ENCODE measurements at places on chromosomes 11 and 22.
A peak's percentile ranks its signal among the peaks of the same experiment; 100 is the strongest.

GRCh38 chr22:31215018-31215535, 3.0 kb downstream of the LIMK2 start:
- no peak for DNase-seq

DNA sequence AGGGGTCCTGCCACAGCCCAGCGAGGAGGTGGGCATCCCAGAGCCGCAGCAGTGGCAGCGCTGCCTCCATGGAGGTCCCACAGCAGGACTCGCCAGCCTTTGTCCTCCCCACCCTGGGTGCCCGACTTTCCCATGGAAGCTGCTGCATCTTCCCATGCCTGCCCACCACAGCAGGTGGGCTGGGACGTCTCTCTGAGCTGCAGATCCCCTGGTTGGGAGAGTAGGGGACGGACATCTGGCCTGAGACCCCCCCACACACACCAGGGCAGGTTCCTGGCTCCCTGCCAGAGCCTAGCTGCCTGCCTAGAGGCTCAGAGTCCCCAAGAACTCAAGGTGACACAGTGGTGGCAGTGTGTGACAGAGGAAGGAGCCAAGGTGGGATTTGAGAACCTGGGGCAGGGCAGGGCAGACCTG, 21.5 kb upstream of the PRR5 start:
- no peak for DNase-seq

GRCh38 chr11:11347592-11347991, 5.5 kb downstream of the CSNK2A3 start:
- no peak for DNase-seq

GRCh38 chr11:11391169-11391568, 38.1 kb upstream of the CSNK2A3 start:
- no peak for DNase-seq

DNA sequence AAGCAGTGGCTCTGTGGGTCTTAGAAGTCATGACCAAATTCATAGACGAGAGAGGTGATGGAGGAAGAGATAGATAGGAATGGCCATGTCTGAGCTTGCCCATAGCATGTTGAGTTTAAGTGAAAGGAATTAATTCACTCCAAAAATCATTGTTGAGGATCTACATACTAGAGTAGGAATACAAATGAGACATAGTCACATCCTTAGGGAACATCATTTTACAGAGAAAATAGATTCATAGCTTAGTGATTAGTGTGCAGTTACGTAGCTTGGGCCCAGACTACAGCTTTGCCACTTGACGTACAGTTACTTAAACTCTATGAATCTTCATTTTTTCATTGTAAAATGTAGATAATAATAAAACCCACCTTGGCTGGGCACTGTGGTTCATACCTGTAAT, 21.4 kb upstream of the BMAL1 start:
- DNase-seq: no peak

- DNase-seq: no peak
Observed at GRCh38 chr11:14288189-14288935, 70.6 kb downstream of the RRAS2 start.

DNA sequence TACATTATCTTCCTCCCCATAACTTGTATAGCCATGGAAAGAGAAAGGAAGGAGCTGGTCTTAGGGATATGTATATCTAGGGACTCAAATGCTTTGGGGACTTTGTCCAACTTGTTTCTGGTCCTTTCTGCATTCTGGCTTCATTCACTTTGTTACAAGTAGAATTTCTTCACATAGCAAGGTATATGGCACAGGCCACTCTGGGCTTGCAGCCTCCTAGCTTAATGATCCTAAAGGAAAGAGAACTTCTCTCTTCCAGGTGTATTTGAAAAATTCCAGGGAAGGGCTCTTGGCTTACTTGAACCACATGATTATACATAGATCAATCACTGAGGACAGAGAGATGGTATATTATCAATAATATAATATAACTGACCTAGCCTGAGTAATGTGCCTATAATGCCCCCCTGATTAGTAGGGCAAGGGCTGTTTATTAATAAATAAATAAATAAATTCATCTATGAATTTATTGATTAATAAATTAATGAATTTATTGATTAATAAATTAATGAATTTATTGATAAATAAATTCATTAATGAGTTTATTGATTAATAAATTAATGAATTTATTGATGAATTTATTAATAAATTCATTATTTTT, 48.2 kb upstream of the CEP295 start:
- DNase-seq: no peak

- DNase-seq: no peak
Observed at GRCh38 chr22:39932918-39933649, 27.1 kb upstream of the TMA7B start.

GRCh38 chr11:130737866-130738431, 178.3 kb downstream of the SNX19 start:
- no peak for DNase-seq

GRCh38 chr11:78470861-78471442, 53.3 kb upstream of the GAB2 start:
- no peak for DNase-seq

GRCh38 chr11:3159296-3160190, 5.6 kb downstream of the OSBPL5 start:
- no peak for DNase-seq

DNA sequence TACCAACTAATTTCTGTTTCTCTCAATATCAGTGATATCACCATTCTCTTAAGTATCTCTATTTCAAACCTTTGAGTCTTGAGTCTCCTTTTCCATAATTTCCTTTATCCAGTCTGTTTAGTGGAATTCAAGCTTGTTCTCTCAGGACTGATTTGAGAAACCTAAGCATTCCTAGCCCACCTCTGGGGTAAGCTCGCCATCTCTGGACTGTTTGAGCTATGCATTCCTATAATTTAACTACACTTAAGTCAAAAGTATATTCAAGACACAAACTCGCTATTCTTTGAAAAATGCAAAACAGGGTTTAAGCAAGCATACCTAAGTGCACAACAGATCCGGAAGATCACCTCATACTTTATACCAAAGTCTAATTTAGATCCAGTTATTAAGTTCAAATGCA, 2.1 kb upstream of the DLAT start:
- no peak for DNase-seq

DNA sequence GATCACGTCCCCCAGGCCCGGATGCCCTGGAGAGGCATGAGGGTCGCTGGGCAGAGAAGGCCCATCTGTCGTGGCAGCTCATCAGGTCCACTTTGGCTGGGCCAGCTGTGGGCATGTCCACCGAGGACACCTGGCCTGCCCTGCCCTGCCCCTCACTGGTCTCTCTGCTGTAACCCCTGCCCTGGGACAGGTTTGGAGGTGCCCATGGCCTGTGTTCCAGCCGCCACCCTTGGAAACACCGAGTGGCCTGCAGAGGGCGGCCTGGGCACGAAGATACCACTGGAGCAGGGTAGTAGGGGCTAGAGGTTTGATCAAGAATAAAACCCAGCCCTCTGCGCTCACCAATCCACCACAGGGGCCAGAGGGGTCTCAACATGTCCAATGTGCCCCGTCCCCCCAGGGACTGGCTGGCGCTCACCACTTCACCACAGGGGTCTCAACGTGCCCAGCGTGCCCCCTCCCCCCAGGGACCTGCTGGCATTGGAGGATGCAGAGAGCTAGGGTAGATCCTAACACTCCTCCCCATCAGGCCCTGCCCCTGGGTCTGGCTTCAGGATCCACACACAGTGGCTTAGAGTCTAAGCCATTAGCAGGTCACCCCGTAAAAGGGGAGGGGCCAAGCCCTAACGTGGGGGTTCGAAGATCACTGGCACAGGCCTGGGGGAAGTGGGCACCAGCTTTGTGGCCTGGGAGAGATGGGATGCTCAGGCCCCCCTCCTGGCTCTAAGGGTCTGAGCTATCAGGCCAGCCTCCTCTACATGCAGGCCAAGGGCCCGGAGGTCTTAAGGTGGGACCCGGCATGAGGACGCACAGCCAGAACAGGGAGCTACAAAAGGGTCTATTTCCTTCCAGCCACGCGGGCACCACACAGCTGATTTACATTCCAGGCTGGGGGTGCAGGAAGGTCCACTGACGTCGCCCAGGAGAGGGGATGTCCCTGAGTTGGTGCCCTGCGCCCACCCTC, 1.3 kb upstream of the HDAC10 start:
- peak; percentile 48 for DNase-seq

GRCh38 chr11:33207408-33207985, 46.2 kb upstream of the CSTF3 start:
- DNase-seq: no peak

- no peak for DNase-seq
Observed at GRCh38 chr11:64861227-64861975, 16.9 kb upstream of the CDC42BPG start.

GRCh38 chr11:126415128-126415527, 59.6 kb downstream of the ST3GAL4 start:
- no peak for DNase-seq
